ENCODE measurements at places on chromosomes 4 and X. TPM values are rescaled to one million over a fixed set of nuclear protein-coding genes. Genes with fewer than 3 reads are reported as not detected.

HSD17B13 gene
- 0.12 TPM for total RNA-seq

RIBC1 gene
- total RNA-seq, result 0.68 TPM

DGKK gene
- not detected for total RNA-seq

PPEF1 gene
- not detected for total RNA-seq

DDIT4L gene
- 2.7 TPM for total RNA-seq

SASH3 gene
- not detected for total RNA-seq

Measured in smooth muscle cell of the coronary artery (primary cell).